ENCODE measurements at places on chromosomes 5 and 9.
A peak's percentile ranks its signal among the peaks of the same experiment; 100 is the strongest.

DNA sequence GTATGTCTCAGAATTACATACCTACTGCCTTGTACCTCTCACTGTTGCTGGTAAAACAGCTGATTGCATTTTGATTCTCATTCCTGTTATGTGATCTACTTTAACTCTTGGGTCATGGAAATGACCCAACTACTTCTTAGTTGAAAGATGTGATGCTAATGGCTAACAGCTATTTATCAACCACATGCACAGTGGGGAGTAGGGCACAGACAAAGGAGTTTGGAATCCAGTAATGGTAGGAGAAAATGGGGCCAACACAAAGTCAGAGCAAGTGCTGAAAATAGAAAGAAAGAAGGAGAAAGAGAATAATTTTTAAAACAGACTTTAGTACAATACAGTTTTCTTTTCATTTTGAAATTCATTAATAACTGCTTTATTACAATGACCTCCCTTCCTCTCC lies 241.0 kb downstream of the PTPRD start:
- no peak for DNase-seq

DNA sequence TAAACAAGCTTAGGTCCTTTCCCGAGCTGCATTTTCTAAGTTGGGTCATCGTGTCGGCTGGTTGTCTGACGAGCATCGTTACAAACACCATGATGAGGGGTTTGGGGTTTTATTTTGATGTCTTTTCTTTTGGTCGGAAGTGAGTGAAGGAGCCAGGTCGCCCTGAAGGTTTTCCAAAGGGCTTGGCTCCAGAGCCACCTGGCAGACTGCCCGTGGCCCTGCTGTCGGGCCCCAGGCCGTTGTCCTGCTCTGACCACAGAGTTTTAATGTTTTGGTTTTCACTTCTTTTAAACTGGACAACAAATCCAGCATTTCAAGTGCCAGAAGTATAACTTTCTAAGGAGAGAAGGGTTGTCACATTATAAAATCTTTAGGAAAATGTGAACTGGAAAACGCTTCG lies 42.3 kb downstream of the TENT4A start:
- no peak for DNase-seq

DNA sequence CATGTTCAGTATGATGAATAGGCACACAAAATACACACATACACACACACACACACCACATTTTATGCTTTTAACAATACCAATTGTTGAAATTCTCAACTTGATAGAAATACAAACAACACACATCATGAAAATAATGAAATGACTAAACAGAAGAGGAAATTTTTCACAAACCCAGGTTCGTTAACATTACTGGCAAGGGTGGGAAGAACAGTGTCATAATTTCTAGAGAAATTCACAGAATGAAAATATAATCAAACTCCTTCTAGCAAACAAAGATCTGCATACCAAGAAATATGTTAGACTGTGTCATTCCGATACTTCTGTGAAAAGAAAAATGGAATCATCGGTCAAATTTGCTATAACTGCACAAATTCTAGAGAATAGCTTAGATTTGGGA lies 41.9 kb downstream of the ST8SIA4 start:
- DNase-seq: no peak

- DNase-seq: no peak
Measured at GRCh38 chr9:136093995-136094881, 851 bp downstream of the NACC2 start.

DNA sequence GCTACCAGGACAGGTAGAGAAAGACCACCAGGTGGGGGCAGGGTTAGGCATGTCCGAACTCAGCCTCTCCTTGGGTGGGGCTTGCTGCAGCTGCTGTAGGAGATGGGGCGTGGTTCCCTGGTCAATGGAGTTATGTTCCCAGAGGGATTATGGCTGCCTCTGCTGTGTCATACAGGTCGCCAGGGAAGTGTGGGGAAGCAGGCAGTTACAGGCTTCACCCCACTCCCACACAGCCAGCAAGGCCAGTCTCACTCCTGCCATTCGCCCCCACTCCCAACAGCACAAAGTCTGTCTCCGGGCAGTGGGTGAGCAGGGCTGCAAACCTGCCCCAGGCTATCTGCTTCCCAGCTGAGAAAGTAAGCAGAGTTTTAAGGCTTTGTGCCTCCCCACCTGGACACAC lies 20.0 kb upstream of the CEP72 start:
- DNase-seq: no peak

DNA sequence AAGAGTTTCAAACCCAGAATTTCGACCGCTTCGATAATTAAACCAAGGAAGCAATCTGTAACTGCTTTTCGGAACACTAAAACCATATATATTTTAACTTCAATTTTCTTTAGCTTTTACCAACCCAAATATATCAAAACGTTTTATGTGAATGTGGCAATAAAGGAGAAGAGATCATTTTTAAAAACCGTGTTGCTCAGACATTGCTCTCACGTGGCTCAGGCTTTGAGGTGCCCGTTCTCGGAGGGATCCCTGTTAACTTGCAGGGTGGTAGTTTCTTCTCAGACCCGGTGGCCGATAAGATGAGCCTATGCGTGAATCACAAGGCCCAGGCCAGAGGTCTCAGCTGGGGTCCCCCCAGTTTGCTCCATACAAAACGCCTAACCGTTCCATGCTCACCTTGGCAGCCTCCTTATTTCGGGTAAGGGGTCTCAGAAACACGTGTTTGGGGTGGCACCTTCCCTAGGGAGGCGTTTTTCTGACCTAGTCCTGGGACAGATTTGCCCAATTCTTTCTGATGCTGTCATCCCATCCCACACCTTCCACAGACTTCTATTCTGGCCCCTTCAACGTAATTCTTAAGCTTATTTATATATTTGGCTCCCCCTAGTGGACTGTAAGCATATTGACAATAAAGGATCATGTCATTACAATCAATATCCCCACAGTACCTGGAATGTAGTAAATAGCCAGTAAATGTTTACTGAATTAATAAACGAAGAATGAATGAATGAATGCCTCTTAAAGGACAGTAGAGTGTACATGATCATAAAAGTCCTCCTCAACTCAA lies 48.1 kb downstream of the THBS4 start:
- peak; percentile 46 for DNase-seq

DNA sequence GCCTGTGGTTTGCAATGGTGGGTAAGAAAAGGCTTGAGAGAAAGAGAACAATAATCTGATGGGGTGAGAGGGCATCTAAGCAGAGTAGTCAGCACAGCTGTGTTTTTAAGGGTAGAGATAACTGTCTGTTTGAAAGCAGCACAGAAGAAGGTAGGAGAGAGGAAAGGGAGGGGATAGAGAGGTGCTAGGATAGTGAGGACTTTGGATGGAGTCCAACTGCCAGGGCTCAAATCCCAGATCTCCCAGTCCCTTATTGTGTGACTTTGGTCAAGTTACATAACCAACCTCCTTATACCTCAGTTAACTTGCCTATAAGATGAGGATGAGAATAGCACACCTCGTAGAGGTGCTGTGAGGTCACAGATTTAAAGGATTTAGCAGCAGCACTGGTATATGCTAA lies 55.6 kb downstream of the GPR21 start:
- DNase-seq: no peak

GRCh38 chr5:163503106-163504078 lies 2.0 kb upstream of the MAT2B start:
- DNase-seq: no peak

DNA sequence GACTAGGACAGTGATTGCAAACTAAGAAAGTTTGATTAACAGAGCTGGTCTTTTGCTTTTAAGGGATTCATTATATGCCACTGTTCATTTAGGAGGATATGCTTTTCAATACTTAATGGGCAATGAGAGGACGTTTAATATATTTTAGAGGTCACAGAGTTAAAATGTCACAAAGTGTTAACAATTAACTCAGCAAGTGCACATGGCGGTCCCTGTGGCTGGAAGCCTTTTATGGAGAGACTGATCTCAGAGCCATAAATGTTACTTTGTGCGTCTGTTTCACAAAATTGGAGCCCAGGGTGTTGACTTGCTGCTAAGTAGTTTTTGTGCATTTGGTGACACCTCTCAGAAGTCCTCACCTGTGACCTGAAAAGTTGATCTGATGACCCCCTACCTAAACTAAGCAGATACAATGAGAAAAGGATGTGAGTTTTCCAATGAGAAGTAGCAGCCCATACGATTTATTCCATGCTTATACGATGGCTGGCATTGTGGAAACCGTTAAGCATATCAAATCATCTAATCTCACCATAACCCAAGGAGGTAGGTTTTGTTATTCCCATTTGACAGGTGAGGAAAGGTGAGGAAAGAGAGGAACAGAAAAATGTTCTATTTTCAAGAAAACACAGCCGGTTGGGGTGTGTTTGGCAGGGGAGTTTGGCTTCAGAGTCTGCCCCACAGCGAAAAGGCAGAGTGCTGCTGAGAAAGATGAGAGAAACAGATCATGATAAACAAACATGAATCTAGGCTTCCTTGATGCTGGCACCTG lies 64.4 kb downstream of the CMYA5 start:
- no peak for DNase-seq

GRCh38 chr5:56941981-56942380 lies 9.9 kb downstream of the MIER3 start:
- DNase-seq: no peak

GRCh38 chr5:139912804-139913203 lies 117.2 kb downstream of the PSD2 start:
- DNase-seq: no peak

DNA sequence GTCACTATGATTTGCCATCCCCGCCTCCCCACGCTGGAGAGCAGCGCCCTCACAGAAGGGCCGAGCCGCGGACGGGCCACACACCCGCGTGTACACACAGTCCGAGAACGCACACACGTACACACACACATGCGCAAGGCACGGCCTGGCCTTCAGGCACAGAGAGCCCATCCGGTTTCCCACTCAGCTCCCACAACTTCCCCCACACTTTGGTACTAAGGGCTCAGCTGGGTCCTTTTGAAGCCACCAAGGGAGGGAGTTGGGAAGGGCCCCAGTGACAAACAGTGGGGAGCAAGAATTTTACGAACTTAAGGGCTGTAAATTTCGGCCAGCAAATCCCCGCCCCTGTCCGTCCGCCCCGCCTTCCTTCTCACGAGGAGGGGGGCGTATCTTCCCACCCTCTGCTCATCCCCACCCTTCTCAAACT lies 133.3 kb upstream of the HAND1 start:
- no peak for DNase-seq

DNA sequence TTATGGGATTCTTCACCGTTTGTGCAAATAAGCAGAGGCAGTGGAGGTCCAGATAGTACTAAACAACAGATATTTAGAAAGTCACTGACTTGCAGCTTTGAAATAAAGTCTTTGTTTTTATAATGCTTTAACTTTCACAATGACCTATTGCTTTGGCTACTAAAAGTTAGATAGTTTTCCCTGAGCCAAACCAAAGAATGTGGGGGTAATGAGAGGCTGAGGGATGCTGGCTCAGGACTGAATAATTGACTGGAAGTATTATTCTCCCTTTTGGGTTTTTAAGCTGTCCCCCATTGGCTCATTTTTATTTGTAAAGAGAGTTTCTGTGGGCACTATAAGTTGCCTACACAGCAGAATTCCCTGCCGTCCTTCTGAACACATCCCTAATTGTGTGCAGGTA lies 99.2 kb upstream of the ACTBL2 start:
- DNase-seq: no peak

DNA sequence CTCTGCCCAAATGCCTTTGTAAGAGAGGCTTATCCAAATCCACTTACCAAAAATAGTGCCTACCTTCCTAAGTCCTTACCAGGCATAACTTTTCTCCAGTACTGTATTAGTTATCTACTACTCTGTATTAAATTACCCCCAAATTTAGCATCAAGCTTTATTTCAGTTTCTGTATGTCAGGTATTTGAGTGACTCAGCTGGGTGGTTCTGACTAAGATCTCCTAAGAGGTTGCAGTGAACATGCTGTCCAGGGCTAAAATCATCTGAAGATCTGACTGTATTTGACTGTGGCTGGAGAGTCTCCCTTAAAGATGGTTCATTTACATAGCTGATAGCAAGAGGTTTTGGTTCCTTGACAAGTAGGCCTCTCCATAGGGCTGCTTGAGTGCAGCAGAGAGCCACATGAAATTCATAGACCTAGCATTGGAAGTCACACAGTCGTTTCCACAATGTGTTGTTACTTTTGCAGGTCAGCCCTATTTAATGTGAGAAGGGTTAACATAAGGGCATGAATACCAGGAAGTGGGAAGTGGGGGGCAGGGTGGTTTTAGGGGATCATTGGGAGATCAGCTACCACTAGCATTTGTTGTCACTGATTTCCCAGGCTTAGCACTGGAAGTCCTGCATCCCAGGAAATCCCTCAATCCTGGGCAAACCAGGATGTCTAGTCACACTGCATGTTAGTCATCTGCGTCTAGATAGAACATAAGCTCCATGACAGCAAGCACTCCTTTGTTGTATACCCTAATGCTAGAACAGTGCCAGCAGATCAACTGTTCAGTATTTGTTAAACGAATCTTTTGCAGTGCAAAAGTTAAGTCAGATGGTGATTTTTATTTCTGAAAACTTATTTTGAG lies 2.0 kb upstream of the ZNF622 start:
- no peak for DNase-seq

GRCh38 chr5:157331807-157332206 lies 65.9 kb downstream of the CYFIP2 start:
- DNase-seq: no peak

DNA sequence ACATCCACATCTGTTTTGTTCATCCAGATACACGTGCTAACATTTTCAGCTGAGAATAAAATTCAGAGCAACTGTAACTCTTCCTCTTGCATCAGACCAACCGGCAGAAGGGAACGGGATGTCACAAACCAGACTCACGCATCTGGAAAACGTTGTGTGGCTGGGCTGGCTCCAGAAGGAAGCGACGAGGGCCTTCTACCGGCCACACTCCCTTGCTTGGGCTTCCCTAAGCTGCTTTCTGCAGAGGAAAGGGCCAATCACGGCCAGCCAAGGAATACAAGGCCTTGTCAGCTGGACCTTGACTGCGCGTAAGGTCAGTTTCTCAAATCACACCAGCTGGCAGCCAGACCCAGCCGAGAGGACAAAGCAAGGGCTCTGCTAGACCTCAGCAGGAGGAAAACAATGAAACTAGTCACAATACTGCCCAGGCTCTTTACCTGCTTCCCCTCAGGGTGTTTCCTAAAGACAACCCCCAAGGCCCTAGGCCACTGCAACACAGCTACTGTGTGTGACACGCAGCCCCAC lies 106.1 kb downstream of the THBS4 start:
- DNase-seq: no peak

All from NCI-H1092 (cell line).